Stimulated activated CD4-positive, alpha-beta T cell treated with anti-CD3 and anti-CD28 coated beads, Interleukin-2, amount 100 ng/mL, for 48 hours (primary cell): ENCODE measurements at places on chromosomes 2 and 18.

DNA sequence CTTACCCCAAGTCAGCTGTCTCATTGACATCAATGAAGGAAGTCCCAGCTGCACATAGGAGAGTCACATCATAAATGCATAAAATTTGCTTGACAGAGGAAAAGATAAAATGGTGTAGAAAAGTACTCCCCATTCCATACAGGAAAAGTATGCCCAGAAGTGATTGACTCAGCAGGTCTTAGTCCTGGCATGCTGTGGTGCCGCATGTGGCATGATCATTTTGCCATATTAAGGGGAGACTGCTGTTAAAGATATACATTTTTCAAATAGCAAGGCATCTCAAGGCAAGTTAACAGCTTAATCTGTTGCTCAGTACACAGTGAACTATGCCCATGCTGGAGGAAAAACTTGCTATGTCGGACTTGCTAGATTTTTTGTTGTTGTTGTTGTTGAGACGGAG lies 8.1 kb downstream of the COPS7B start:
- DNase-seq = no peak

DNA sequence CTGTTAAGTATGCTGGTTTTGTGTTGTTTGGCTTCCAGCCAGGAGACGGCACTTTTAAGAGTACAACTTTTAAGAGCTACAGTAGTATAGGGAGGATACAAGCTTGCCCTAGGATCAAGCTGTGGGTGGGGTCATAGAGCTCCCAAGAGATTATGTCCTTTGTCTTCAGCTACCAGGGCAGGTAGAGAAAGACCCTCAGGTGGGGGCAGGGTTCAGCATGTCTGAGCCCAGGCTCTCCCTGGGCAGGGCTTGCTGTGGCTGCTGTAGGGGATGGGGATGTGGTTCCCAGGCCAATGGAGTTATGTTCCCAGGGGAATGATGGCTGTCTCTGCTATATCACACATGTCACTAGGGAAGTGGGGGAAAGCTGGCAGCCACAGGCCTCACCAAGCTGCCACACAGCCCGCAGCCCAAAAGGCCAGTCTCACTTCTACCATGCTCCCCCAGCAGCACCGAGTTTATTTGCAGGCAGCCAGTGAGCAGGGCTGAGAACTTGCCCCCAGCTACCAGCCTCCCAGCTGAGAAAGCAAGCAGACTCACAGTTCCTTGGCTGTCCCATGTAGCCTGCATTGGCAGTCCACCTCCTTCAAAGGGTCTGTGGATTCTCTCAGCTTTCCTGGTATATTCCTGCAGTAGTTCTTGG lies 105.7 kb upstream of the ERBB4 start:
- no peak for DNase-seq

- DNase-seq = no peak
Observed at GRCh38 chr18:42196651-42197050, 241.6 kb downstream of the PIK3C3 start.

GRCh38 chr18:21123290-21123926 lies 11.8 kb upstream of the ROCK1 start:
- no peak for DNase-seq

DNA sequence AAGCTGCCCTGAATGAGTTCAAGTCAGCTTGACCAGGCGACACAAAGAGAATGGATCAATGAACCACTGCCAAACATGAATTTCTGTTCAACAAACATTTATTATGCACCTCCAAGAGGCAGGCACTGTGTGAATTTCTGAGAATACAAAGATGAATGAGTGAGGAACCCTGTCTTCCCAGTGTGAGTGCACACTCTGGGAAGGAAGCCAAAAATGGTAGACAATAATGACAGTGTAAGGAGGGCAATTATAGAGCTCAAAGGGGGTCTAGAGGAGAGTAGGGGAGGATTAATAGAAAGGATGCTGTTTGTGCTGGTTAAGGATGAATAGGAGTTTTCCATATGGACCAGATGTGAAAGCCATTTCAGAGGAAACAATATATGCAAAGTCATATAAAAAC lies 213.4 kb downstream of the DCC start:
- no peak for DNase-seq
